ENCODE measurements at places on chromosomes 4 and X.

DNA sequence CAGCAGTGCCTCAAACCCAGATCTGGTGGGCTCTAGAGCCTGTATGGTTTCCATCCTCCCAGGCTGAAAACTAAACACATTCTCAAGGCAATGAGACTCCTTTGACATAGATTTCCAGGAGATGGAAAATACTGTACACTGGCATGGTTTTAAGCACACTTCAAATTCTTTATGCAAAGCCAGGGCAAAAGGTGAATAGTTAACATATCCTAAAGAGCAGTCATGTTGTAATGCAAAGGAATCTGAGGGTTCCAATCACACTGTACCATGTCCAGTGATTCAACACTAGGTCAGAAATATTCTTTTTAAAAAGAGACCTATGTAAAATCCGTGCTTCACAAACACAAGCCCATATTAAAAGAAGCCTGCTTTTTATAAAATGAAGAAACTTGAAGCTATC lies 195.3 kb downstream of the QDPR start:
- DNase-seq, result no peak

- DNase-seq, result no peak
Measured at GRCh38 chrX:77733342-77733741, 52.7 kb downstream of the ATRX start.

- DNase-seq, result no peak
Measured at GRCh38 chr4:6095023-6095752, 77.0 kb upstream of the C4orf50 start.

GRCh38 chrX:7925867-7926472 lies 1.2 kb downstream of the PNPLA4 start:
- peak; percentile 34 for DNase-seq

- no peak for DNase-seq
Measured at GRCh38 chr4:47667552-47667951, 170.3 kb downstream of the CORIN start.

DNA sequence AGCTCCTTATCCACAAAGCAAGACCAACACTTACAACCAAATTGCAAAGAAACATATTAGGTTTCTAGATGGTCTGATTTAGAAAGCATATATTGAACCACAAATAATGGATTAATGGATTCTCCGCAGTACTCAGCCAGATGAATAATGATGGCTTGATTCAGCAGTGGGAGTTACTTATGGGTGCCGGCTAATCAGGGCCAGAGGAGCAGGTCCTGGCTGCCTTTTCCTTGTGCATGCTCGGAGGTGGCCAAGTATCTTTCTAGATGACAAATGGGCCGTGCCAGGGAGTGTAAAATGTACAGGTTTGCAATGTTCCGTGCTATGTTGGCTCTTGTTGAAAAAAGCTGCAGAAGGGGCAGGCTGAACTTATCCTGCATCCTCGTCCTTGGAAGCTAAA lies 70.2 kb downstream of the VCX3A start:
- no peak for DNase-seq

DNA sequence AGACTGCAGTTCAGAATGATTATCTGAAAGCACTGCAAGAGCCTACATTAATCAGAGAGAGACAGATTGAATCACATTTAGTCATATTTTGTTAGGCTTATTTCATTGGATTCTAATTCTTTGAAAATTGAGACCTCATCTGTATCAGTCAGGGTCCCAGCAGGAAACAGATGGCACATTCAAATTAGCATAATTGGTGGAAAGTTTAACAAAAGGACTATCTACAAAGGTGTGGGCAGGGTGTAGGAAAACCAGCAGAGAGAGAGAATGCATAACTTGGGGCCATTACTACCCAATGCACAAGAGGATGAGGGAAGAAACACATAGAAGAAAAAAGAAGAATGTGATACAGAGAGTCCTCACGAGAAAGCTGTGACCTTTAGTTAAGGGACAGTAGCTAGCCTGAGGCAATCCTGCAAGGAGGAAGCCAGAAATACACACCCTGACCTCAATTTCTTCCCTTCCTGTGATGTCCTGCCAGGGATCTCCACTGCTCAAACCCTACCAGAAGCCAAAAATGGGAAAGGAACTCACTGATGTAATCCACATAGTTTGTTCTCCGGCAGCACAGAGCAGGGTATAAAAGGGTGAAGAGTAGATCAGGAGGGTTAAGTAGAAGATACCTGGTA lies 17.7 kb upstream of the XKRX start:
- no peak for DNase-seq

- DNase-seq, result no peak
Measured at GRCh38 chrX:1657367-1658070, 42.7 kb downstream of the ASMT start.

DNA sequence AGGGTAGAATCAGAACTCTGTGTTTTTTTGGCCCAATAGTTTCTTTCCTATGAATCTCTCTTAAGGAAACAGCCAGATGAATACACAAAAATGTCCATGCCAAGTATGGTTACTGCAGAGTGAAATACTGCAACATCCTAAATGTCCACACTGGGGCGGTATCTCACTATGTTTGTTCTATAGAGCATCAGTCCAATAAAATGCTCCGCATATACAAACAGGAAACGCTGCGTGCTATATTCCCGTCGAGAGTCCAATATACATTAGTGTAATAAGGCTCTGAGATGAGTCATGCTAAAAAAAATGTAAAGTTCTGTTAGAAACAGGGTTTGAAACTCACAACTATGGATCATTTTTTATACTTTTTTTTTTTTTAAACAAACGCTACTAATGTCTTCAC lies 72.9 kb upstream of the ENOX2 start:
- peak; percentile 50 for DNase-seq

DNA sequence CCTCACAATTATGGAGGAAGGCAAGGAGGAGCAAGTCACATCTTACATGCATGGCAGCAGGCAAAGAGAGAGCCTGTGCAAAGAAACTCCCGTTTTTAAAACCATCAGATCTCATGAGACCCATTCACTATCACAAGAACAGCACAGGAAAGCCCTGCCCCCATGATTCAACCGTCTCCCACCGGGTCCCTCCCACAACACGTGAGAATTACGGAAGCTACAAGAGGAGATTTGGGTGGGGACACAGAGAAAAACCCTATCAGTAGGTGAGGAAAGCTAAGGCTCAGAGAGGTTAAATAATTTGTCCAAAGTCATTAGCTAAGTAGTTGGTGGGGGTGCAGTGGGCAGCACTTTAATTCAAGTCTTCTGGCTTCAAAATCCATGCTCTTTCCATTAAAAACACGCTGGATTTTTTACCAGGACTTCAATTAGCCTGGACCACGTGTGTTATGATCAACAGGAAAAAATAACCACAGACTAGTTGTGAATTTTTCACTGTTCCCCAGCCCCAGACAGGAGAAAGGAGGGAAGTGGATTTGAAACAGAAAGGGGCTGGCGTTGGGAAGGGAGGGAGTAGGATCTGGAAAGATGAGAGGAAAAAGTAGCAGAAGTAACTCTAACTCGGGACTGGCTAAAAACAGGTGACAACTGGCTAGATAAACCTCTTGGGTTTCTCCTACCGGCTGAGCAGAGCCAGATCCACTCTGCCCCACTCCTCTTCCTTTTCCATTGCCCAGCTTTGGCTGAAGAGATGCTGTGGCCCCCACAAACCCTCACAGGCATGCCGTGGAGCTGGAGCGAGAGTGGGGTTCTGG lies 986 bp downstream of the MTMR8 start:
- no peak for DNase-seq

DNA sequence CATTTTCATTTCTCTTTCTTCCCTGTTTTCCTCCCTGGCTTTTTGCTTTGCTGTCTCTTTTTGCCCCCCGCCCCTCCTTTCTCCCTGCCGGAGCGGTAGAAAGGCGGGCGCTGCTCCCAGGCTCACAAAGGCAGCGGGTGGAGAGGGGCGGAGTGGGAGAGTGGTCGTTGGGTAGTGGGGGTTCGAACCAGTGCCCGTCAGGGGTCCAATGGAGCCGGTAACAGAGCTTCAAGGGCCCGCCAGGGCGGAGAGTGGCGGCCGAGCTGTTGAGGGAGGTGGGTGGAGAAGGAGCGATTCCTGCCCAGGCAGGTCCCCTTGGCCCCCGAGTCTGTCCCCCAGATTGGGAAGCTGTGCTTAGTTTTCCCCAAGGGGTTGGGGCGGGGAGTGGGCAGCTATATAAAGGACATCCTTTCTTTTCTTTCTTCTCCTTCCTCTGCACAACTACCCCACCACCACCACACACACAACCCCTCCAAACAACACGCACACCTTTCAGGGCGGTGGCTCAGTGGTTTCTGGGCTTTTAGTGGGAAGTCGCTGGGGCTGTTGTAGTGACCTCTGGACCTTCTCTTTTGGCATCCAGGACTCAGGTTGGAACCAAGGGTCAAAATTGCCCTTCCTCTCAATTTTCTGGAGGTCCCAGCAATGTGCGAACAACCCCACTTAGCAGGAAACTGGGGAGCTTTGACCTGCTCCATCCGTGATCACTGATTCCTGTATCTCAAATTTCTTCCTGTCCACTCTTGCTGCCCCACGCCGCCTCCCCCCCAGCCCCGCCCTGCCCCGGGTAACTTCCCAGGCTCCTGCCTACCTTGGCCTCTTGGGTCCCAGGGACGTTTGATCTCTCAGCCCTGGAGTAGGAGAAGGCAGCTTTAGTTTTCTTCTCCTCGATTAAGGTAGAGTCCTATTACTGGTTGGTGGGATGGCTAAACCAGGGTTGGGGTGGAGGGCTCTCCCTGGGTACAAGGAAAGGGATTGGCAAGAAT lies 1.9 kb downstream of the EFNB1 start:
- DNase-seq, result no peak

DNA sequence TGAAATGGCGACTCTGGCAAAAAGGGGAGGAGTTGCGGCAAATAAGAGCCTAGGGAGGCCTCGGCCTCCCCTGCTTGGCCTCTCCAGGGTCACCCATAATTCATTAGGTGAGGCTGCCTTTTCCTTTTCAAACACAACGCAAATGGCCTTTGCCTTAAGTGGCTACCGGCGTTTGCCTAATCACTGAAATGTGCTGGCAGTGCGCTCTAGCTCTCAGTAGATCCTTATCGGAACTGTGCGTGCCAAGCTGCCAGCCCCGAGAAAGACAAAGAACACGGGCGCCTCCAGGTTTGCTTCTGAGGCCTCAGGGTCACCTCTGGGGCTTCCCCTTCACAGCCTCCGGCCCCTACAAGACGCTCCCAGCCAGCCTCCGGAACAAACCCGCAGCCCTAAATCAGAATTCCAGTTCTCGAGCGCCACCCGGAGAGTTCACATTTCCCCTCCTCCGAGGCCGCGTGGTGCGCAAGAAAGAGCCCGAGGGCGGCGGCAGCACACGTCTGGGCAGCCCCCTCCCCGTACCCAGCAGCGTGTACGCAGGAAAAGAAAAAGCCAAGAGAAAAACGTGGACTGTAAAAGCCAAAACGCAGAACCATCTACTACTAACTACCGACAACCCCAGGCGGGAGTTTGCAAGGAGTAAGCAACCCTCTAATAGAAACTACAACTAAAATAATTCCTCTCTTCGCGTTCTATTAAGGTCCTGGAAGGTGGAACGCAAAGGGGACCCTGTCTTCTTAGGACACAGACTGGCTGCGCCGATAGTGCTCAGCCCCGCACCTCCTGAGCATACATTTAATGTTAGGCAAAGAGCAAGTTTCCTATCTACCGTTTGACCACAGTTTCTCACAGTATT lies 76.5 kb upstream of the BCOR start:
- peak; percentile 44 for DNase-seq

DNA sequence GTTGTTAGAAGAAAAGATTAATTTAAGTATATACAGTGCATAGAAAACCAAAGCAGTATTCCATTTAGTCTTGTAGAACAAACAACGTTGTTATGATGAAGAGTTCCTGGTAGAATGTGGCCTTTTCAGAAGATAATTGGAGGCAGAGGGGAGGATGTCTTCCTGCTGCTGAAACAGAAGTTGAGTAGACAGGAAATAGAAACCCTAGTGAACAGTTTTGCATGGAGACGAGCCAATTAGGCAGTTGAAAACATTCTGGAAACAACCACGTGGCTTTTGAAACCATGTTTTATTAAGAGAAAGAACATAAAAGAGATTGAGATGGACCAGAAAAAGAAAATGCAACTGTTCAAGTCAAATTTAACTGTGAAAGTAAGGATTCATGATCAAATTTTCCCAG lies 325.2 kb downstream of the CAMK2D start:
- no peak for DNase-seq

DNA sequence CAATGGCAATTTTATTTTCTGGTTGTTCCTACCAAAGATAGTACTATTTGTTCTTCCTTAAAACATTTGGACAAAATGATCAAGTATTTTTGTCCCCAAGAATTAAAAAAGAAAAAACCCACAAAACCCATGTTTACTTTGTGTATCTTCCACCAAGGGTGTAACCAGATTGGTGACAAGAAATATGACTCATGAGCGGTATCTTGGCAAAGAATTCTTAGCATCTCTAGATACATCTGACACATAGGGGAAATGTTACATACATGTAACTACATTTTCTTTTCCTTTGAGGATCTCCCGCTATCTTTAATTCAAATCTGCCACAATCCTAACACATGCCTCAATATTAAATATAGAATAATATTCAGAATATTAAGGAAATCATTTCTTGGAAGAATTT lies 78.7 kb downstream of the WDFY3 start:
- no peak for DNase-seq

DNA sequence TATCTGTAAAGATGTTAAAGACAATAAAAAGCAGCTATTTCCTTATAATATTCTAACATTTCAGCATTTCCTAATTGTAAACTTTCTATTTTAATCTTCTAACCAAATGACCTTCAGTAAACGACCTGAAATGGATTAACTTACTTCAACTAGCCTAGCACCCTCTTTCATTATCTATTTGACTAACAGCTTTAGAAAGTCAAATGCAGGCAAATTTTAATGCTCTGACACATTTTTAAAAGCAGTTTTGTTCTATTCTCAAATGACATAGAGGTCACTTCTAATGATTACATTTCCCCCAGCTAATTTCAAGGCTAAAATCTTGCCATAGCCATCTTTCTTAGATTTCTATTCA lies 41.9 kb downstream of the SLC7A11 start:
- no peak for DNase-seq

DNA sequence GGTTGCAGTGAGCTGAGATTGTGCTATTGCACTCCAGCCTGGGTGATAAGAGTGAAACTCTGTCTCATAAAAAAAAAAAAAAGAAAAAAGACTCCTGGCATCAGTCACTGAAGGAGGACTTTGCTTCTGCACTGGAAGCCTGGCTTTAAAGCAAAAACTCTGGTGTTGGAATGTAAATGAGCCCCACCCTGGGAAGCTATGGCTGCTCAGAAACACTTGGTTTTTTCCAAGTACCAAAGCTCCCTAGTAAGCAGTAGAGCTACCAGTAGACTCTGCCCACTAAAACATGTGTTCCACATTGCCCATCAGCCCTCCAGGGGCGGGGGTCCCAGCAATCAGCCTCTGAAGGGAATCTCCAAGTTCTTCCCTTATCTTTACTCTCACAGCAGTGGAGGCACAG lies 154.4 kb downstream of the SHROOM3 start:
- no peak for DNase-seq

GRCh38 chr4:89871211-89871610 lies 23.4 kb upstream of the MMRN1 start:
- DNase-seq, result no peak

Measured in NCI-H1105 (cell line).